ENCODE measurements at places on chromosomes 3 and 15. TPM values are rescaled to one million over a fixed set of nuclear protein-coding genes. Genes with fewer than 3 reads are reported as not detected.

DNA sequence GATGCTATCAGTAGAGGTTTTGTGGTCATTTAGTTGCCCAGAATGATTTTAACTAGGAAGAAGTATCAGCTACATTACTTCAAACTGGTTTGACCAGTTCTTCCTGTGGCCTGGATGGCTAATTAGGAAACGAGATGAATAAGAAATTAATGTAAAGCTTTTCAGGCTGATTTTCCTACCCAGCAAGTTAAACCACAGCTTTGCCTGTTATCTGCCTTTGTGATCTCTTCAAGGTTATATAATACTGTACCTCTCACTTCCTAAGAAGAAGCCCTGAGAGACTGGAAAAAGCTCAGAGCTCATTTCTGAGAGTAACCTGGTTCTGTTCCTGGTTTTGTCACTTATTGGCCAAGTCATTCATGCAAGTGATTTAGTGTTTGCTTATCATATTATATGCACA is 782.2 kb upstream of the GOLIM4 start:
- H3K27ac ChIP-seq, result peak overlapping the region; percentile 41
- no peaks in the 10 kb centered on the region for H3K36me3 ChIP-seq
- H3K4me1 ChIP-seq, result peaks cover 20% of the 10 kb centered on the region

The ASTE1 gene
- 5.5 TPM for total RNA-seq

The TRAT1 gene
- 0.51 TPM for total RNA-seq

The NAALADL2 gene
- 3.5 TPM for total RNA-seq

The ZNF639 gene
- total RNA-seq, result 29.8 TPM

Data from endothelial cell (in vitro differentiated cells).